ENCODE measurements at places on chromosomes 2 and 18.

DNA sequence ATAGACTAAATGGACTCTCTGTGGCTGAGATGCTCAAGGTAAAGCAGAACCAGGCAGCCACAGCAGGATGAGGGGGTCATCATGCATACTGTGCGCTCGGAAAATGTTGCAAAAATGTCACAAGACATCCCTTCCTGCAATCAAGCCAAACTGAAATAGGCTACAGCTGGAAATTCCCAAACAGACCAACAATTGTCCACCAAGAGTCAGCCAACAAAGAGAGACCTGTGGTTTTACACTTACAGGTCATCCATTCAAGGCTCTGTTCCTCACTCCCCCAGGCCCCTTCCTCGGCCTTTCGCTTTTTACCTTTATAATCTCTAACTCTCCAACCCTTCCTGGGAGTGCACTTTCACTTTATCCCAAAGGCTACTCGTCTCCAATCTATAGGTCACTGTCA, 1066.9 kb downstream of the TSN start:
- no peak for DNase-seq

DNA sequence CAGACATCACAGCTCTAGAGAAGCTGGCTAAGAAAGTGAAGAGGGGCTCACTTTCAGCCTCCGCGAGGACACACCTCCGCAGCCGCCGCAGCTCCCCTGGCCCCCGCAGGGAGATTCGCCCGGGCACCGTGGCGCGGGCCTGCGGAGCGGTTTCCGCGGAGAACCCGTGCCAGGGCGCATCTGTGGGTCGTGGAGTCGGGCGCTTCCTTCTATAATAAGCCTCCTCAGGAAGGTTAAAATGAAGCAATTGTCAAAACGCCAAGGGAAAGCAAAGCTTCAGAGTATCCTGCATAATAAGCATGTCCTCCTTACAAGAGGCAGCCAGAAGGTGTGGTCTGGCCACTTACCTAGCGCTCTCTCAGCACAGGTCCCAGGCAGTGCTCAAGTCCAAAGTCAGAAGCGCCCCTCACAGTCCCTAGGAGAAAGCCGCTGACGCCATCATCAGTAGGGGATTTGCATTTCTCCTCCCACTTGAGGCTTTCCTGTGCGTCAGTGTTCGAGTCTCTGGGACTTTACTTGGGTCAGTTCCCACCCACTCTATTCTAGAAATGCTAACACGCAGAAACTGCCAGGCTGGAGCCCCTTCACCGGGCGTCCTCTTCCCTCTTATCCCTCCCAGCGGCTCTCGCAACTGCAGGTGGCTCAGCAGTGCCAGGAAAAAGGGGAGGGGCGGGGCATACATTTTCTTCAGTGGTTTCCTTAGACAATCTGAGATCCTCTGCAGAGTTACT, at the start of gene STAT4:
Gene STAT4 (minus strand): TSS at position 395 of the 731 bp plus-strand sequence. CDS start 2,791 bp downstream, outside the sequence.
- DNase-seq = peak; percentile 66

GRCh38 chr2:15594291-15595256, 2.9 kb downstream of the DDX1 start:
- no peak for DNase-seq

- no peak for DNase-seq
Measured at GRCh38 chr2:113361051-113361450, 76.4 kb upstream of the ZNG1B start.

DNA sequence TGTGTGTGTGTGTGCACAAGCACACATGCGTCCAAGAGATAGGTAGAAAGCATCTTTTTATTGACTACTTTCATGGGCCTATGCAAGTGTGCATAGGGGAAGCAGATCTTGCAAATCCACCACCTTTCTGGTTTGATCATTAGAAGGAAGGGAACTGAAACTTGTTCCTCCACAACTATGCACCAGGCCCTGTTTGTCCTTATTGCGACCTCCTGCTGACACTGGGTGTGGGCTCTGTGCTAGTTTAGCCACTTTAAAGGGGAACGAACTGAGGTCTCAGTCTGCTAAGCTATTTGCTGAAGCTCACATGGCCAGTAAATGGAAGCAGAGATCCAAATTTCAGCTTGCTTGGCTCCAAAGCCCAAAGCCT, 32.1 kb upstream of the INSIG2 start:
- no peak for DNase-seq

GRCh38 chr2:230762317-230762896, 49.8 kb downstream of the CAB39 start:
- no peak for DNase-seq

GRCh38 chr2:54586494-54586893, 130.4 kb downstream of the SPTBN1 start:
- DNase-seq = no peak
